ENCODE measurements at places on chromosomes 3 and 15.

GRCh38 chr3:10253731-10254130 lies 5.5 kb downstream of the TATDN2 start:
- peak overlapping the region; percentile 69 for H3K27ac ChIP-seq
- DNase-seq, result no peak
- H3K27me3 ChIP-seq, result no peaks in the 10 kb centered on the region
- H3K4me3 ChIP-seq, result no peak overlapping the region

DNA sequence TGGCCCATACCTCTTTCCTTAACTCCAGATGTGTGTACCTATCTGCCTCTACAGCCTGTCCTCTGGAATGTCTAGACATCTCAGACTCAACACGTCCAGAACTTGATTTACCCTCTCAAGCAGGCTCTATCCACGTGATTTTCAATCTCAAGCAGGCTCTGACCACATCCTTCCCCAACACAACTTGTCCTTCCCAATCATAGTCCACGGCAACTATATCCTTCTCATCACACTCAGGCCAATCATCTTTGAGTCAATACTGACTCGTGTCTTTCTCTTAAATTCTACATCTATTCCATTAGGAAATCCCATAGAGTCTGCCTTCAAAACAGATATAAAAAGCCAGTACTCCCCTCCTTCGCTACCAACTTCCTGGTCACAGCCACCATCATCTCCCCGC lies 70.4 kb downstream of the FOXP1 start:
- H3K27ac ChIP-seq, result no peak overlapping the region
- H3K27me3 ChIP-seq, result no peaks in the 10 kb centered on the region

DNA sequence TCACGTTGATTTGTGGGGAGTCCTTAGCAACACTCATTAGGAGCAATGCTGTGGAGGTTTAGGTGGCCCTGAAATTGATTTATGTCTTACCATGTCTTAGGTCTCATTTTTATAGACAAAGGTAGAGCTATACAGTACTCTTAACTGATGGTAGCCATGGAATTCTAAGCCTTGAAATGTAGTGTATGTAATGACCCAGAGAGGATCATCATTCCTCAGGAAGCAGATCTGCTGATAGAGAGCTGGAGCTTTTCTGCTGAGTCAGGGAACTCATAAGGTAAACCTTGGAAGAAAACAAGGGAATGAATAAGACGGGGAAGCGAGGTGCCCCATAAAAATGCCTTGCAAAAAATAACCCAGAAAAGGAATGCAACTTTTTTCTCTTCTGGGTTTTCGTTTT lies 34.0 kb upstream of the ZNF639 start:
- no peak overlapping the region for H3K27ac ChIP-seq
- H3K4me3 ChIP-seq, result no peak overlapping the region
- no peaks in the 10 kb centered on the region for H3K4me1 ChIP-seq

GRCh38 chr15:41936649-41937567 lies 35.4 kb downstream of the EHD4 start:
- peaks cover 60% of the 10 kb centered on the region for H3K4me1 ChIP-seq
- H3K27ac ChIP-seq, result peak overlapping the region; percentile 100
- H3K4me3 ChIP-seq, result peak overlapping the region; percentile 69
- peaks cover 20% of the 10 kb centered on the region for H3K36me3 ChIP-seq

DNA sequence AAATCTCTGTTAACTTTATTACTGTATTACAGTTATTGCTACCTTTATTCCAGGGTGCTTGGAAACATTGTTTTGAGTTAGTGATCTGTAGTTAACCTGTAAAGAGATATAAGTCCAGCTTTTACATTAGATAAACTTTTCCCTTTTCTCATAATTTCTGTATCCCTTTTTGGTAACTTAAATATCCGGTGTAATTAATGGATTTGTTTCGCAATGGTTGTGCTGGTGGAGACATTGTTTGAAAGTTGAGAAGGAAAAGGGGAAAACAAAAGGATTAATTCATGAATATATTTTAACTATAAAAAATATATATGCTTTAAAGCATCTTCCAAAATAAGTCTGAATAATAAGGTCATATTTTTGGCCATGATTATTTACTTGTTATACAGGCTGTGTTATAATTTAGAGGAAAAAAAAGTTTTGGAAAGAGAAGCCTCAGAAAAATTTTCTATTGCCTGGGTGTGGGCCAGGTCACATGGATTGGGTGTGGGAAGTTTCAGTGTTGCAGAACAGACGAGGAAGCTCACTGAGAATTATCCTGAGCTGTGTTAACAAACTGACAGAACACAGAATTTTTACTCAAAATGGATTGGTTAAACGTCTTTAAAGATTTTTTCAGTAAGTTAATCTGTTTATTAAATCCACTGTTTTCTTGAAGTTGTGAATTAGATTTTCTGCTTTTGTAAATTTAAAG lies 27.7 kb upstream of the IL20RB start:
- H3K36me3 ChIP-seq, result peaks cover 62% of the 10 kb centered on the region
- peaks cover 30% of the 10 kb centered on the region for H3K4me1 ChIP-seq
- H3K27me3 ChIP-seq, result no peaks in the 10 kb centered on the region
- H3K27ac ChIP-seq, result no peak overlapping the region
- DNase-seq, result no peak

GRCh38 chr3:56061279-56061626 lies 407.0 kb downstream of the ERC2 start:
- no peaks in the 10 kb centered on the region for H3K36me3 ChIP-seq
- H3K27ac ChIP-seq, result no peak overlapping the region
- DNase-seq, result no peak

DNA sequence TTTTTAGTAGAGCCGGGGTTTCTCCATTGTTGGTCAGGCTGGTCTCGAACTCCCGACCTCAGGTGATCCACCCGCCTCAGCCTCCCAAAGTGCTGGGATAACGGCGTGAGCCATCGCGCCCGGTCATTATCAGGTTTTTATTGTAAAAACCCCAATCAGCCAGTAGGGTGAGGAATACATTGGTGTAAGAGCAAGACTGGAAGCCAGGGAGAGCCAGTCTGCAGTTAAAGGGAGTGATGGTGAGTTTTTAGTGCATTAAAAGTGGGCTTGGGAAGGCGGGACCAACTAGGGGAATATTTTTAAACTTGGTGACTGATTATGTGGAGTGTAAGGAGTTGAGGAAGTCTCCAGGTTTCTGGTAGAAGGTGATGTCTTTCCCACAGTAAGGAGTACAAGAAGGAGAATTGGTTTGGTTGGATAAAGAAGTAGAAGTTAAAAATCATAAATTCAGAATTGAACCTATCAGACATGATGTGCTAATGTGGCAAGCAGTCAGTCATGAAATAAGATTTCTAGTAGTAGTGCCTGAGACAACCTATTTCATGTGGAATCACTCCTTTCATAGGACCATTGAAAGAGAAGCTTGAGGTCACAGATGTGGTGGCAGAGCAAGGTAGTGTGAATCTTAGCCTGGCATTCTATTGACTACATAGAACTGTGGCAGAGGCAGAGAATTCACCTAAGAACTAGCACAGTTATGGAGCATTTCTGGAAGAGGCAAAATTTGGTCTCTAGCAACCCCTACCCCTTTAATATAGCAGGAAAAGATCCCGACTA lies 2.4 kb upstream of the DCBLD2 start:
- peaks cover 19% of the 10 kb centered on the region for H3K27me3 ChIP-seq
- no peak overlapping the region for H3K27ac ChIP-seq
- no peaks in the 10 kb centered on the region for H3K36me3 ChIP-seq
- DNase-seq, result no peak

GRCh38 chr3:151169262-151169947 lies 33.6 kb downstream of the GPR171 start:
- peak overlapping the region; percentile 74 for H3K27ac ChIP-seq
- no peak for DNase-seq
- H3K36me3 ChIP-seq, result no peaks in the 10 kb centered on the region
- H3K27me3 ChIP-seq, result no peaks in the 10 kb centered on the region
- peaks cover 51% of the 10 kb centered on the region for H3K4me1 ChIP-seq
- H3K4me3 ChIP-seq, result no peak overlapping the region

DNA sequence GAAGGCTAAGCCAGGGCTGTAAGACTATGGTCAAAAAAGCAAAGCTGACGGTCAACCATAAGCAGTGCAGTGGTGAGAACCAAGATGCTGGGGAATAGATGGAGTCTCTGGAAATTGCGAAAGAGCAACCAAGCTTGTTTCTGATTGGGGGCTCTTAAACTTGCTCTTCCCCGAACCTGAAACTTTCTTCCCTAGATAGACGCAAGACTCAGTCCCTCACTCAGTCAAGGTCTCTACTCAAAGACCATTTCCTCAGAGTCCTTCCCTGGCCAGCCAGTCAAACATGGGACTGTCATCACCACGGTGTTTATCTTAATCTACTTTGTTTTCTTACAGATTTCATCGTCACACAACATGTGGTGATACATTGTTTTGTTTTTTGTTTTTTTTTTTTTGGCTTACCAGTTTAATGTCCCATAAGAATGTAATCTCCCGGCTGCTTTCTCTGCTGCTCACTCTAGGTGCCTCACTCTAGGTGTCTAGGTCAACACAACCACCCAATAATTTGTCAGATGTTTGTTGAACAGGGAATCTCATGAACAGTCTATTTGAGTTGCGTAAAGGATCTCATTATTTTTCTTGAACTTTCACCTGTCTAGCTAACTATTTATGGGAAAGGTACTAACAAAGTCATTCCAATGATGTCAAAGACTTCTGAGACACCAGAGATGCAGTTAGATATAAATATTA lies 495.4 kb downstream of the FOXP1 start:
- H3K27ac ChIP-seq, result peak overlapping the region; percentile 72
- peaks cover 73% of the 10 kb centered on the region for H3K4me1 ChIP-seq
- peaks cover 63% of the 10 kb centered on the region for H3K36me3 ChIP-seq
- H3K4me3 ChIP-seq, result no peak overlapping the region

GRCh38 chr3:112056451-112056929 lies 22.0 kb downstream of the TMPRSS7 start:
- no peaks in the 10 kb centered on the region for H3K36me3 ChIP-seq
- no peak for DNase-seq
- peak overlapping the region; percentile 15 for H3K27ac ChIP-seq
- peaks cover 31% of the 10 kb centered on the region for H3K4me1 ChIP-seq
- peak overlapping the region; percentile 0 for H3K4me3 ChIP-seq
- peaks cover 3% of the 10 kb centered on the region for H3K27me3 ChIP-seq

- H3K27ac ChIP-seq, result no peak overlapping the region
- H3K4me1 ChIP-seq, result peaks cover 6% of the 10 kb centered on the region
- DNase-seq, result no peak
- H3K4me3 ChIP-seq, result no peak overlapping the region
Observed at GRCh38 chr3:101146946-101147345, 153.7 kb upstream of the ABI3BP start.

DNA sequence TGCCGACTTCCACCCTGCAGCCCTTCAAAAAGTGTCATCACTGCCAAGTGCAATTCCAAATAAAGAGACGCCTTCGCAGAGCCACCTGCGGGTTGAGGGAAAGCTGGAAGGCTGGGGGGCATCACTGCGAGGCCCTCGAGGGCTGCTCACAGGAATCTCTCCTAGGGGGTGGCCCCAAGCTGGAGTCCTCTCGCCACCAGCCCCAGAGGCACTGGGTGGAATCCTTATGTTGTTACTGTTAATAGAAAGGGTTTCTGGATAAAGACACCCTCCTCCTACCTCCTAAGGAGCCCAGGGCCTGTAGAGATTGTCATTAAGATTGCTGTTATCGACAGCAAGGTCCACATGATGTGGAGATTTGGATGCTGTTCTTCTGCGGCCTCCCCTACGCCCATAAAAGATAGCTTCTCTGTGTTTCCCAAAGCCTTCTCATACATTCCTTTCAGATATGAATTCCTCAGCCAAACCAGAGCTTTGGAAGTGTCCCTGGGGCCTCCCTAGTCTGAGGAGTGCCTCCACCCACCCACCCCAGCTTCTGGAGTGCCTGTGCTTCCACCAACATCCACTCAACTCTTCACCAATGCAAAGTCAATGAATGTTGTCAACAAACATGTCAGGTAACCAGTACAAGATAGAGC lies 512.7 kb downstream of the SHQ1 start:
- no peak overlapping the region for H3K27ac ChIP-seq
- peaks cover 6% of the 10 kb centered on the region for H3K27me3 ChIP-seq
- H3K36me3 ChIP-seq, result no peaks in the 10 kb centered on the region
- no peak overlapping the region for H3K4me3 ChIP-seq

GRCh38 chr15:99706557-99707303 lies 26.5 kb downstream of the LYSMD4 start:
- peak overlapping the region; percentile 59 for H3K4me3 ChIP-seq
- no peaks in the 10 kb centered on the region for H3K27me3 ChIP-seq
- H3K36me3 ChIP-seq, result peaks cover 27% of the 10 kb centered on the region
- peaks cover 40% of the 10 kb centered on the region for H3K4me1 ChIP-seq

DNA sequence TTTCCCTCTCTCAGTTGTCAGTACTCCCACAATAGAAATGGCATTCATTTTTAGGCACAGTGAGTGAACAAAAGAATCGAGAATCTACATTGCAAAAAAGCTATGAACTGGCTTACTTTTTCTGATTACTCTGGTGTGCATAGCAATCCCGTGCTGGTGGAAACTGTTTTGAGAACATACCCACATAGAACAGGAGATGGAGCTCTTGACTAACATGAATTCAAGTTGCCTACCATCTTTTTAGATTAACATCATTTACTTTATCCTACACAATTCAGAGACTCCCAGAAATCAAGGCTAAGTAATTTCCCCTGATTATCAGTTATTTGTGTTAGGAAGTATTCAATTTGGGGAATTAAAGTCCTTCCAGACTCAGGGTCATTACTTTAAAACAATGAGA lies 326.6 kb downstream of the ARPP21 start:
- DNase-seq, result no peak
- H3K4me3 ChIP-seq, result no peak overlapping the region
- no peaks in the 10 kb centered on the region for H3K4me1 ChIP-seq
- H3K36me3 ChIP-seq, result no peaks in the 10 kb centered on the region
